ENCODE measurements at places on chromosomes 1 and 21.

DNA sequence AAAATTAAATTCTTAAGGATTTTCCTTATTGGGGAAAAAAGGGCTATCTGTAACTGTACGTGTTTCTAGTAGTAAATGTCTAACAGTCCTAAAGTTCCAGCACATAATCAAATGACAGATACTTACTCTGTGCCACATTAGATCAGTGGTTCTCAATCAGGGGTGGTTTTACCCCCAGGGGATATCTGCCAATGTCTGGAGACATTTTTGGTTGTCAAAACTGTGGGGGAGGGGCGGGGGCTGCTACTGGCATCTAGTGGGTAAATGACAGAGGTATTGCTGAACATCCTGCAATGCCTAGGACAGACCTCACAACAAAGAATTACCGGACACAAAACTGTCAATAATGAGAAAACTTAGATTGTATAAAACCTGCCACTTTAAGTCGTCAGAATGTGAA, 33.4 kb upstream of the PTPRC start:
- DNase-seq = no peak

GRCh38 chr1:171636141-171636540, 14.1 kb downstream of the MYOCOS start:
- no peak for DNase-seq

GRCh38 chr1:12712076-12712475, 3.8 kb upstream of the AADACL3 start:
- no peak for DNase-seq

DNA sequence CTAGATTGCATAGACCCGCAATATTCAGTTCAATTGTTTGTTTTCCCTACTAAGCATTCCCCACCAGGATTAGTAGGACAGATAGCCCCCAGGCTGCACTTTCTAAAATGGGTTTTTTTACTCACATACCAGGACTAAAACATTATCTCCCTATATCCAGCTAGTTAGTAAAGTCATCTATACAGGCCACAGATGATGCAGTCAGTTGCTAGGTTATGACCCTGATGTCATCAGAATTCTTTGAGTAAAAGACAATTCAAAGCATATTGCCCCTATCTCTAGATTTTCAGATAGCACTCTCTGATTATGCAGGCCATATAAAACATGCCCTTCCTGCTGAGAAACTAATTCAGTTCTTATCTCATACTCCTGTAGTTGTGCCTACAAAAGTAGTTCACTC, 203.6 kb downstream of the LBR start:
- DNase-seq = no peak

GRCh38 chr1:61102621-61103020, 20.3 kb downstream of the NFIA start:
- no peak for DNase-seq
